B cell (primary cell): ENCODE measurements at places on chromosomes 4 and X. TPM values are rescaled to one million over a fixed set of nuclear protein-coding genes. Genes with fewer than 3 reads are reported as not detected.
A peak's percentile ranks its signal among the peaks of the same experiment; 100 is the strongest.

The CWH43 gene
- total RNA-seq, result not detected in 2 replicates

The CXCL11 gene
- not detected in 2 replicates for total RNA-seq

The MMRN1 gene
- total RNA-seq, result 0.22 and 0.49 TPM in 2 replicates

The CYSLTR1 gene
- 41.7 and 43.4 TPM in 2 replicates for total RNA-seq

DNA sequence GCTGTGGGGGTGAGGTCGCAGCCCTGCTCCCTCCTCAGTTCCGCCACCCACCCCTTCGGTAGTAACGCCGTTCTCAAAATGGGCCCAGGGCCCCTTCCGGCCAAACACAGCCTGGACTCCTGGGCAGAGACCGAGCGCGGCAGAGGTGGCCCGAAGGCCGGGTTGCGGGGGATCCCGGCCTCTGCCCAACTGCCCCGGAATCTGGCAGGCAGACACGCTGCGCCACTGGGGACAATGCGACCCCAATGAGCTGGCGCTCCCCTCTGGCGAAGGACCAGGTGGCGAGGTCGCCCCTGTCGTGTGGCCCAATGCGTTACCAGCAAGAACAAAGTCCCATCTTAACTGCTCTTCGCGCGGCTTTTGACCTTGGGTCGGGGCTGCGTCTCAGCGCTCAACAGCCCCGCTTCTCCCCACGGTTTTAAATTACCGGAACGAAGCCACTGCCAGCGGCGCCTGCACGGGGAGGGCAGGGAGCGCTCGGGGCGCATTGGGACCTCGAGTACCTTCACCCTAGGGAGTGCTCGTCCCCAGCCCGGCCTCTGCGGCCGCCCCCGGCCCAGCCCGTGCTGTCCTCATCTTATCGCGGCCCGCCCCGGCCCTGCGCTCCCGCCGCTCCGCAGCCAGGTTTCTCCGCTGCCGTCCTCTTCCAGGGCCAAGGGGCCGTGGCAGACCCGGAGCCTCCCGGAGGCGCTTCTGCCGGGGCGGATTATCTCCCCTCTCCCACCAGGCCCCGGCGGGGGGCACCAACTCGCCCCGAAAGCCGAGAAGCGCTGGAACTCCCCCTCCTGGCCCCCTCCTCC lies 22.2 kb upstream of the HMX1 start:
- H3K36me3 ChIP-seq, result no peaks in the 10 kb centered on the region
- DNase-seq, result no peak
- H3K4me1 ChIP-seq, result no peaks in the 10 kb centered on the region
- peaks cover 18% of the 10 kb centered on the region for H3K27me3 ChIP-seq
- no peak overlapping the region for H3K4me3 ChIP-seq

GRCh38 chr4:41377196-41377595 lies 120.5 kb downstream of the UCHL1 start:
- no peak overlapping the region for H3K4me3 ChIP-seq
- H3K27ac ChIP-seq, result no peak overlapping the region
- no peak for DNase-seq
- no peaks in the 10 kb centered on the region for H3K4me1 ChIP-seq

DNA sequence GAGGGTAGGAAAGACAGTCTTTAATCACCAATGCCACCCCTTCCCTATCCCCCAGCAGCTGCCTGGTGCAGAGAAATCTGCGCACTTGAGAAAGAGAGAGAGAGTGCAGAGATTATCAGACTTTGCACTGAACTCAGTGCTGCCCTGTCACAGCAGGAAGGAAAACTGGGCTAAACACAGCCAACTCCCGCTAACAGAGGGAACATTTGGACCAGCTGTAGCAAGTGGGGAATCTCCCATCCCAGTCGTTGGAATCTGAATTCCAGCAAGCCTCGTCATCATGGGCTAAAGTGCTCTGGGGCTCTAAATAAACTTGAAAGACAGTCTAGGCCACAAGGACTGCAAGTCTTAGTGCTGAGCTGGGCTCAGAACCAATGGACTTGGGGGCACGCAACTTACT lies 168.7 kb downstream of the DLG3 start:
- no peaks in the 10 kb centered on the region for H3K36me3 ChIP-seq
- H3K27ac ChIP-seq, result no peak overlapping the region
- DNase-seq, result no peak
- H3K4me3 ChIP-seq, result no peak overlapping the region
- H3K27me3 ChIP-seq, result no peaks in the 10 kb centered on the region

- no peaks in the 10 kb centered on the region for H3K27me3 ChIP-seq
- H3K4me3 ChIP-seq, result no peak overlapping the region
- DNase-seq, result no peak
- no peak overlapping the region for H3K27ac ChIP-seq
Measured at GRCh38 chr4:6208416-6208815, 8.1 kb upstream of the JAKMIP1 start.

GRCh38 chr4:74056114-74056857 lies 17.8 kb upstream of the CXCL3 start:
- H3K36me3 ChIP-seq, result no peaks in the 10 kb centered on the region
- no peak overlapping the region for H3K27ac ChIP-seq
- H3K4me3 ChIP-seq, result no peak overlapping the region
- H3K4me1 ChIP-seq, result no peaks in the 10 kb centered on the region
- H3K27me3 ChIP-seq, result no peaks in the 10 kb centered on the region

- H3K27me3 ChIP-seq, result no peaks in the 10 kb centered on the region
- no peaks in the 10 kb centered on the region for H3K36me3 ChIP-seq
- H3K4me3 ChIP-seq, result peak within 1 kb of the TSS; percentile 82
- peaks cover 8% of the 10 kb centered on the region for H3K4me1 ChIP-seq
Measured at GRCh38 chrX:47232803-47233332, at the start of gene USP11. Gene USP11, plus strand, starts transcription at chrX:47233009. Its CDS starts 35 bp downstream, at chrX:47233044.
